ENCODE measurements at places on chromosomes 6 and 20.

GRCh38 chr6:104187616-104188015, 672.1 kb downstream of the HACE1 start:
- DNase-seq, result no peak

GRCh38 chr6:33990061-33990541, 155.8 kb downstream of the GRM4 start:
- DNase-seq, result no peak

DNA sequence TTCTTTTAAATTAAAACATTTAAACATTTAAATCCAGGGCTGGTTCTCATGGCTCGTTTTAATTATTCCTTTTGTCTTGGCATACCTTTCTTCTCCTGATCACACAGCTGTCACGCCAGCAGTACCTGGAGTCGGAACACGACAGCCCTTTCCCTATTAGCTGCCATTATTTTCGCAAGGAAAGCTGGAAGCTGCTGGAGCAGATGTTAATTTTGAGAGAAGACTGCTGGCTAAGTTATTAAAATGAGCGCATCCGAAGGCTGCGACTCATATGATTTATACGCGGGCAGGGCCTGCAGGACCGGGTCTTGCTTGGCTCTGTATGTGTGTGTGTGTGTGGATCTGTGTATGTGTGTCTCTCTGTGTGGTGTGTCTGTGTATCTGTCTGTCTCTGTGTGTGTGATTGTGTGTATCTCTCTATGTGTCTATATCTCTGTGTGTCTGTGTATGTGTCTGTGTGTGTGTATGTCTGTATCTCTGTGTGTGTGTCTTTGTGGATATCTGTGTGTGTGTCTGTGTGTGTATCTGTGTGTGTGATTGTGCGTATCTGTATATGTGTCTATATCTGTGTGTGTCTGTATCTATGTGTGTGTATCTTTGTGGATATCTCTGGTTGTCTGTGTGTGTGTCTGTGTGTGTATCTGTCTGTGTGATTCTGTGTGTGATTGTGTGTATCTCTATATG, 191.5 kb downstream of the CDH4 start:
- DNase-seq, result no peak

DNA sequence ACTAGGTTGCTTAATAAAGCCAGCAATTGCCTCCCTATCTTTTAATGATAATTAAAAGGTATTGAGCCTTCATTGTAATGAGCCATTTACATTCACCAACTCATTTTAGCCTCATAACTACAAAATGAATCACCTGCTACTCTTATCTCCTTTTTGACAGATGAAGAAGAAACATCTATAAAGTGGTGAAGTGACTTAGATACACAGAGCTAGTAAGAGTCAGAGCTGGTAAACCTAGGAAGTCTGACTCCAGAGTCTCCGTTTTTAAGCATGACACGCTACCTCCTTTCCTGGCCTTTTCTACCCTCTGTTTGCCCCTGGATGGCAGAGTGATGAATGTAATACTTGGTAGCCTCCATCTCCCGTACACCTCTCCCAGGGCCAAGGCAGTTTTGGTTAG, 93.5 kb downstream of the SPTLC3 start:
- no peak for DNase-seq

DNA sequence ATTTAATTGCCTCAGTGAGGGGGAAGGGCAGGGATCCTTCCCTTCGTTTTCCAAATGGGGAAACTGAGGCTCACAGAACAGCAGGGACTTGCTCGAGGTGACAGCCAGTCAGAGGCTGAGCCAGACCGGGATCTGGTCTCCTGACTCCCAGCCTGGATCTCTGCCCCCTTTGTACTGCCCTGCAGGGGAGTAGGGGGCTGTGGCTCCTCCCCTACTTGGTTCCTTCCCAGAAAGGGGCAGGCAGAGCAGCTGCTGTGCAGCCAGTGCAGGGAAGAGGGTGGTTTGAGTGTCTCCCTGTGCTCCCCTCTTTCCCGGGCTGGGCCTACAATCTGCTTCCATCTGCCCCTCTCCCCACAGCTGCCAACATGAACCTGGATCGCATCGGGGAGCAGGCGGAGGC, 37.6 kb downstream of the UQCC2 start:
- no peak for DNase-seq

GRCh38 chr6:6975459-6976111, 132.2 kb upstream of the RREB1 start:
- peak; percentile 14 for DNase-seq

- DNase-seq, result no peak
Measured at GRCh38 chr6:53244958-53245357, 96.3 kb upstream of the GCM1 start.

GRCh38 chr20:2315440-2315778, 19.6 kb downstream of the TGM3 start:
- DNase-seq, result no peak

DNA sequence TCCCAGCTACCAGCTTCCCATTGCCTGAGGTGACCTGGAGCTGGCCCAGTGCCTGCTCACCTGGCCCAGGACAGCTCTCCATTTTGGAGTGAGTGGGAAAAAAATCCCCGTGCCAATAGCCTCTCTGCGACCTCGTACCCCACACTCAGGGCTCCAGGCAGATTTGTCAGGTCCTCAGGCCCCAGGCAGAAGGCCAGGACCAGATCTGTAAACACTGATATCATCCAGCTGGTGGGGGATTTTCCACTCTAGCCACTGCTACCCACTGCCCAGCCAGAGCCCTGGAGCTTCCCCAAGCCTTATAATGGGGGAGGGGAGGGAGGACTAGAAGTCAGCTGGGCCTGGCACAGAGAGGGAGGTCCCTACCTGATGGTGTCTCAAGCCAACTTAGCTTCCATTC, 1.3 kb upstream of the PGC start:
- DNase-seq, result no peak

- no peak for DNase-seq
Measured at GRCh38 chr6:90319044-90319443, 22.4 kb upstream of the BACH2 start.

GRCh38 chr6:163165922-163166321, 248.6 kb upstream of the QKI start:
- no peak for DNase-seq

- peak; percentile 45 for DNase-seq
Measured at GRCh38 chr6:31737315-31737990, 1.1 kb upstream of the CLIC1 start.

DNA sequence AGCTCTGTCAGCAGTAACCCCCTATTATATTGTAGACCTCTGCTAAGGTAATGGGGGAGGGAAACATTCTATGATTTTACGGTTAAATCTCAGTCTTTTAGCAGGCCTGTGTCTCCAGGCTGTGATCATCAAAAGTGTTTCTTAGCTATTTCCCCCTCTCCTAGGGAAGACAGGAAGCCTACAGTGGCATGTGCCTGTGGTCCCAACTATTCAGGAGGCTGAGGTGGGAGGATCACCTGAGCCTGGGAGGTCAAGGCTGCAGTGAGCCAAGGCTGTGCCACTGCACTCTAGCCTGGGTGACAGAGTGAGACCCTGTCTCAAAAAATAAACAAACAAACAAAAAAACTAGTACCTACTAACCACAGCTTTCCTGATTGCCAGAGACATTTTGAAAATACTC, 67.9 kb downstream of the DNAAF9 start:
- no peak for DNase-seq

DNA sequence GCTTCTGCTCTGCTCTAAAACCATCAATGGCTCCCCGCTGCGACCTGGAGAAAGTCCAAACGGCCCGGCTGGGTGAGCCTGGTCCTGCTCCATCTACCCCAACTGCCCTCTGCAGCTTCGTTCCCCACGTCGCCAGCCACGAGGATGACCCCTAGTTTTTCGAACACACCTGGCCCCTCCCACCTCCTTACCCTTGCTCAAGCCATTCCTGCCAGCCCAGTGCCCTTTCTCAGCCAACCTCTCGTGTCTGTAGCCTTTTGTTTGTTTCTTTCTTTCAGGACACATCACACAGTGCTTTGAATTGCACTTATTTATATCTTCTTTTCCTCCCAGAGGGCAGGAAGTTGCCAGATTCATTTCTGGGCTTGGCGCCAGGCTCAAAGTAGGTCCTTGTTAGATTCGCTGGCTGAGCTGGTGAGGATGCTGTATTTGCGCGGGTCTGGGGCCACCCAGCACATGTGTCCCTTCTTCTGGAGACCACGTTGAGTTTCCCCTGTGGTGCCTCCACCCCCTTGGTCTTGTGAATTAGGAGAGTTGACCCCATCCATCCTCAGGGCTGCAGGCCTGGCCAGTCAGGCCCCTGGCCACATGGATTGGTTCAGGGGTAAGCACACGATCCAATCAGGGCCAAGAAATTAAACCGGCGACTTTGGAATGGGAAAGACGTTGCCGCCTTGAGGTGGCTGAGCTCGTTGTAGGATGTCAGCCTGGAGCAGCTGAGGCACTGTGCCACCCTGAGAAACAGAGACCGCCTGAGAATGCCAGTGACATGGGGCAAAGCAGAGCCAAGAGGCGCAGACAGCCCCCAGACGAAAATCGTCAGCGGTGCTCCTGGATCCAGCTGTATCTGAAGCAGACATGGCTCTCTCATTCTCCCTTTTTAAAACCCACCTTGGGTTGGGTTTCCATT, 156.0 kb downstream of the CEBPB start:
- DNase-seq, result peak; percentile 71

GRCh38 chr6:35552285-35552917, 39.7 kb upstream of the TULP1 start:
- DNase-seq, result no peak

DNA sequence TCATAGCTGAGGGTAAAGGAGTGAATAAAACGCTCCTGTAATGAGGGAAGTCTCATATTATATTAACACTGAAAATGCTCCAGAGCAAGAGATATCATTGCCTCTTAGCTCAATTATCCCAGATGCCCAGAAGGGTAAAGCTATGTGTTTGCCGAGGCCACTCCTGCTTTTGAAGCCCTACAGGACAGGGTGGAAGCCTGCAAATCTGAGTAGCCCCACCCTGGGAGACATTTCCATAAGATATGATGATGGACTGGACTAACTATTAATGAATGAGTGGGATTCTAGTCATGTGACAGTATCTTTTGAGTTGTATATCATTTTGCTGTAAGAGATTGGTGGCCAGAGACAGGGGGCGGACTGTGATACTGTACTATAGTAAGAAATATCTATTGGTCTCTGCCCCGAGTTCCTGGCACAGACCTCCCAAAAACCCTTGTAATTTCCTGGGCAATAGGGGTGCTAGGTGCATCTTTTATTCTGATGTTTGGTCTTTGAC, 10.5 kb upstream of the SLC22A2 start:
- no peak for DNase-seq

DNA sequence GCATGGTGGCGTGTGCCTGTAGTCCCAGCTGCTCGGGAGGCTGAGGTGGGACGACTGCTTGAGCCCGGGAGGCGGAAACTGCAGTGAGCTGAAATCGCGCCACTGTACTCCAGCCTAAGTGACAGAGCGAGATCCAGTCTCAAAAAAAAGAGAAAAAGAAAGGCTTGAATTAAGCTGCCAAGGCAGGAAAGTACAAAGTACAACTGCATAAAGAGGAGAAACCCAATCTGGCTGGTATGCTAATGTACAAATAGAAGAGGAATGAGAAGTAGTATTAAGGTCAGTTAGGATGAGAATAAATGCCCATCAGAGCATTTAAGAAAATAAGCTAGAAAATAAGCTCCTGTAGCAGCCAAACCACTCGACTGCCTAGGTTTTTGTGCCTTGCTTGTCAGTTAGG, 23.1 kb upstream of the RPN2 start:
- no peak for DNase-seq

- DNase-seq, result no peak
Measured at GRCh38 chr6:153790876-153791473, 248.1 kb upstream of the OPRM1 start.

DNA sequence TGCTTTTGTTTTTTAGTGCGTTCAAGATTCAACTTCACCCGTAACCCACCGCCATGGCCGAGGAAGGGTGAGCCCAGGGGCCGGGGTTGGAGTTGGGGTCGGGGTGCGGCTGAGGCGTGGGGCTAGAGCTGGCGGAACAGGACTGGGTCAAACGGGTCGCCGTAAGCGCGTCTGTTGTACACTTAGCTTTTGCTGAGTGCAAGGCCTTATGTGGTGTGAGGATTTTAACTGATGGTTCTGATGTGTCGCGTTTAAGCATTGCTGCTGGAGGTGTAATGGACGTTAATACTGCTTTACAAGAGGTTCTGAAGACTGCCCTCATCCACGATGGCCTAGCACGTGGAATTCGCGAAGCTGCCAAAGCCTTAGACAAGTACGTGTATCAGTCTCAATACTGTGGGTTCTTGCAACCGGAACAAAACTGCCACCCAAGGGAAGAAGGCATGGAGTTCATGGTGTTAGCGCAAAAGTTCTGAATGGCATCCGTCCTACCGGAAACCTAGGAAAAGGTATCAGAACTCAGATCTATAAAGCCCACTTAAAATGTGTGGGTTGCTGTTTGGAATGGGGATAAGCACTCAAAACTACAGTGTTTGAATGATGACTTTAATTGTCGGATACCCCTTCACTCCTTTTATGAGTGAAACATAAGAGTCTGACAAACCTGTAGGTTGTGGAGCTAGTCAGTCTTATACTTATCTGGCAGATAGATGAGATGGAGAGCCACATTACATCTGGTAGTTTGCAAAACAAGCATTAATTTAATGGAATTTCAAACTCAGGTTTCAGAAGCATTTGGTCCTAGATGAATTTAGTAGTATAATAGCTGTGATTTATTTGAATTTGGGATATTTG, 574 bp downstream of the RPS12 start:
- no peak for DNase-seq

GRCh38 chr6:148177589-148178233, 164.9 kb upstream of the SASH1 start:
- no peak for DNase-seq

GRCh38 chr20:38779247-38780097, 26.0 kb upstream of the PPP1R16B start:
- DNase-seq, result no peak

- DNase-seq, result no peak
Measured at GRCh38 chr6:12735786-12736185, 19.2 kb downstream of the PHACTR1 start.

DNA sequence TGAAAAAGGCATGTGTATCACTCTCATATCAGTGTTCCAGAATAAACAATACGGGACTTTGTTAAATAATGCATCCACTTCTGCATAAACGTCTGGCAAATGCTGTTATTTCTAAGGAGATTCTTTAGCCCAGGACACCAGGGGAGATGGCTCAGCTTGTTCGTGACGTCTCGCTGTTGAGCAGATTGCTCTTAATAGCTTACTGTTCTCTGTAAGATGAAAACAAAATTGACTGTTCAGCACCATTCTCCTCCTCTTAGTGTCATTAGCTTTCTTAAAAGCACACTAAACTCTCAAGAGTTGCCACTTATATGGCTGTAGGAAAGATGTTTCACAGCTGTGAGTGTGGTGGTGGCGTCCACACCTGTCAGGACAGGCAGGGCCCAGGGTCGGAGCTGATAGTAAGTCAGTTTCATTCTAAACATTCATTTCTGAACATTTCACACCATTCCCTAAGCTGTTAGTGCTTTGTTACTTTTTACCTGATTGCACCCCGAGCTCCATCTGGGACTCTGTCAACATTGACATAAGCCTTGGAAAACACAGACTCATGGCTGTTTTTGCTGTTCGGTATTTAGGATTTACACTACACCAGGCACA, 132.1 kb downstream of the ZDHHC14 start:
- no peak for DNase-seq

- DNase-seq, result no peak
Measured at GRCh38 chr20:49276161-49276960, 1.5 kb downstream of the ZNFX1 start.

GRCh38 chr20:21956591-21956990, 251.1 kb downstream of the PAX1 start:
- no peak for DNase-seq

All from NCI-H1092 (cell line).